ENCODE measurements at places on chromosomes 3 and 15.

DNA sequence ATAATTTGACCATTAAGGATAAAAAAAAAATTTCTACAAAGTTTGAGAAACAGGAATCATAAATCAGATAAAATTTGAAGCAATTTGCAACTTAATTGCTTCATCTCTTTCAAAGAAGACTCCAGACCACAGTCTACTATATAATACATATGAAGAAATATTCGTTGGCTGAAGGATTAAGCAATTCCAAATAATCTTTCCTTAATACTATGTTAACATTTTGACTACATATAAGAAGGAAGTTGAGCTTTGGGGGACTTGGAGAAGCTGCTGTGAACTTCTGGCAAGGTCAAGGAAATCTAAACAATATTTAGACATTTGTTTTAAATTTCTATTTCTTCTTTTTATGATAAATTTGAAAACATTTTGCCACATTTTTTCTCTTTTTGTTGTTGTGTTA lies 13.5 kb upstream of the GABRR3 start:
- DNase-seq, result no peak

GRCh38 chr15:27514526-27514925 lies 543.5 kb downstream of the GABRG3 start:
- DNase-seq, result no peak

DNA sequence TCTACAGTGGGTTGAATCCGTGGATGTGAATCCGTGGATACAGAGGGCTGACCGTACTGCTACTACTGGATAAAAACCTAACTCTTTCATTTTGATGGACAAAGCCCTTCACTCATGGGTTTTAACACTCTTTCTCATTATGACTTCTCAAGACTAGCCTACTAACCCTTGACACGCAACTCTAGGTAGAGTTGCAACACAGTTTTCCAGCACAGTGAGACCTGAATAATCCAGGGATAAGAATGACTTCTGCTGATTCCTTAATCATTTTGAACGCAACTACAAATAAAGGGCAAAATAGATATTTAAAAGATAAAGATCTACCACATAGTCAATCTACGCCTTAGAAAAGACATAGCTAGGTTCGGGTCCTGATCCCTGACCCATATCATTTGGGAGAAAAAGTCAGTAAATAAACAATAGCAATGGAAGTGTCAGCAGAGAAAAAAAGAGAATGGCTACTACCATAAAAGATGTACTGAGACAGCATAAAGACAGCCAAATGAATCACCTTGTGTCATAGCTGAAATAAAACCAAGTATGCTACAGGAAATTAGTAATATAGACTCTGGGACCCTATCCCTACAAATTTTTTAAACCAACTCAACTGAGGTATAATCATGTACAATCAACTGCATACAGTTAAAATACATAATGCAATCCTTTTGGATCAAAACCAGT lies 87.6 kb downstream of the DPH6 start:
- DNase-seq, result no peak

GRCh38 chr3:39000008-39000450 lies 51.7 kb downstream of the SCN11A start:
- DNase-seq, result no peak

- DNase-seq, result no peak
Observed at GRCh38 chr15:29442532-29442931, 172.9 kb upstream of the NSMCE3 start.

DNA sequence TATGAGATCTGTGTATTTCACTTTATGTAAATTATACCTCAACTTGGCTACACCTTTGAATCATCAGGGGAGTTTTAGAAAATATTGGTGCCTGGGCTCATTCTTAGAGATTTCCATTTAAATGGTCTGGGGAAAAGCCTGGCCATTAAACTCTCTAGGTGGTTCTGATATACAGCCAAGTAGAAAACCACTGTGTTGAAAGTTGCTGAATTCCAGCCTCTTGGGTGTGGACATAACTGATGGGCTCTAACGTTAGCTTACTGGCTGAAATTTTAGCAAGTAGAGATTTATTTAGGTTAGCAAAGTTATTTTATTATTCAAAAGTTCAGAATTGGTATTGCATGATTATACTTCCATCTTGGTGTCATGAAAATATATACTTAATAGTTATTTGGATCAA lies 84.1 kb downstream of the ATG7 start:
- DNase-seq, result no peak

- no peak for DNase-seq
Observed at GRCh38 chr3:38580450-38581382, 68.8 kb downstream of the SCN5A start.

- DNase-seq, result no peak
Observed at GRCh38 chr3:85740561-85740960, 781.8 kb downstream of the CADM2 start.

DNA sequence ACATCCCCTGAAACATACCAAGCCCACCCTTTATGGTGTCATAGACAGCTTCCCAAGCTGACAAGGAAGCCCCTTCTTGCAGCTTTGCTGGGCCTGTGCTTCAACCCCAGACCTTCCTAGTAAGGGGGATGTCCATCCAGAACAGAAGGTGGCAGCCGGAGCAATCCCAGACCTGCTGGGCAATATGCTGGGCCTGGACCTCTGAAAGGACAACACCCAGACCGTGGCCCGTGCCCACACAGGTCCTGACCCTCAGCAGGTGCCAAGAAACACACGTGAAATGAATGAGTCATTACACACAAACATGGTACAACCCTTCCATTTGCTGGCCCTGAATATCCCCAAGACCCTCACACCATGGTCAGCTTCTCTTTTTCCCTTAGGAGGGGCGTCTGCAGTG lies 19.8 kb upstream of the VILL start:
- no peak for DNase-seq

DNA sequence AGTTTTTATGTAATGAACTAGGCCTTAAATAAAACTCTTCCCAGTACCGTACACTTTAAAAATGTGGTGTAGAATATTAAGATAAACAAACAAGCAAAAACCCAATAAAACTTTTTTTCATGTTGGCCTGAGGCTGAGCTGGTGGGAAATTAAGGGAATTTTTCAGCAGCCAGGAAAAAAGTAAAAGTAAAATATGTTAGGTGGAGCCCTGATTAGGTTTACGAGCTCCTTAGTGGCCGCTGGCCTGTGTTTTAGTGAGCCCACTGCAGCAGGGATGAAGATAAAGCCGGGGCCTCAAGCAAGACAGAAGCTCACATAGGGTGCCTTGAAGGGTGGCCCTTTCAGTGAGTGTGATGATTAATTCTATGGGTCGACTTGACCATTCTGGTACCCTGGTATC lies 16.1 kb upstream of the ARL14 start:
- DNase-seq, result no peak

DNA sequence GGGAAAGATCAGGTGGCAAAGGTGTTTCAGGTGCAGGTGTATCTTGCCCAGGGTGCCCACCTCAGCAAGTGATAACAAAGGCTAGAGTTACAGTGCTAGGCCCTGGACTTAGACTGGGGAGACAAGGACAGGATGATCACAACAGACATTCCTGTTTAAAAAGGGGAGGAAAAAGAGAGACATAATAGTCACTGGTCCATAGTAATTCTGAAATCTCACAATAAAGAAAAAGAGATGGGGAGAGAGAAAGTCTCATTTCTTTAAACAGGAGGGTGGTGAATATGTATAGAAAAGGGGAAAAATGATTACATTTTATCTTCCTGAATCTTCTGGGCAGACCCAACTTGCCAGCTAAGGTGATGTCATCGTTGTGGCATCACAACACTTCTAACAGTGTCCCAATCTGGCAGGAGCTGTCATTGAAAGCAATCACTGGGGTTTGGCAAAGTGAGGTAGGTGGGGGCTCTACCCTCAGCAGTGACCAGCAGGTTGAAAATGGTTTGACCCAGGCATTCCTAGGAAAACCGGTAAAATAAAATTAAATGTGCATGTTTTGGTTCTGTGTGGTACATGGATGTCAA lies 99.5 kb downstream of the ZNF621 start:
- no peak for DNase-seq

DNA sequence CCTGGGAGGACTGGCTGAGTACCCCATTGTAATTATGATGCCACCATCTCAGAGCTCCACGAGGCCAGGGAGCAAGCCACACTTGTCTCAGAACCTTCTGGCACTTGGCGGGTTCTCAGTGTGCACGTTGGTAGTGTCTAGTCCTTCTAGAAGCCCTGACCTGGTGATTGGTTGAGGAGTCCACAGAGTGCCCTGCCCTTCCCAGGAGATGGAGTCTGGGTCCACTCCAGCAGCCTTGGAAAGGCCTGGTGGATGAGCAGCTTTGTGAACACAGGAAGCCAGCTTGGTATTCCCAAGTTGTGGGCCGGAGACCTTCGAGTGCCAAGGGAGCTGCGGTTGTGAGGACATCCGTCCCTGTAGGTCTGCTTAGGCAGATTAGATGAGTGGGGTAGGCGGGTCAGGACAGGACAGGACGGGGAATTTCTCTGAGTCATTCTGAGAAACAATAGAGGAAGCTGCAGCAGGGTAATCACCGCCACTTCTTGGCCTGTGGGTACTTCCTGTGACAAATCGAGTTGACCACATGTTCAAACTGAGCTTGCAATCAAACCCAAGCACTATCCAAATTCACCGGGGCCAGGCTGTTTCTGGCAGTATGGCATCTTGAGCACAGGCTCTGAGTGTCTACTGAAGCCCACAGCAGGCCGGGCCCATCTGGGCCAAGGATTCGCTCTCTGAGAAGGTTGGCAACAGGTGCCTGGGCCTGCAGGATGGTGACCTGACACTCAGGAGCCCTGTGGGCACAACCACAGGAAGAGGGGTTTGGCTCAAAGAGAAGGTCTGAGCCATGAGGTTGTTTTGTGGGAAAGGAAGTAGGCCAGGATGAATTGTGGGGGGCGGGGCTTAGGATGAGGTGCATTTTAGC lies 71.5 kb upstream of the PLXNA1 start:
- DNase-seq, result no peak

DNA sequence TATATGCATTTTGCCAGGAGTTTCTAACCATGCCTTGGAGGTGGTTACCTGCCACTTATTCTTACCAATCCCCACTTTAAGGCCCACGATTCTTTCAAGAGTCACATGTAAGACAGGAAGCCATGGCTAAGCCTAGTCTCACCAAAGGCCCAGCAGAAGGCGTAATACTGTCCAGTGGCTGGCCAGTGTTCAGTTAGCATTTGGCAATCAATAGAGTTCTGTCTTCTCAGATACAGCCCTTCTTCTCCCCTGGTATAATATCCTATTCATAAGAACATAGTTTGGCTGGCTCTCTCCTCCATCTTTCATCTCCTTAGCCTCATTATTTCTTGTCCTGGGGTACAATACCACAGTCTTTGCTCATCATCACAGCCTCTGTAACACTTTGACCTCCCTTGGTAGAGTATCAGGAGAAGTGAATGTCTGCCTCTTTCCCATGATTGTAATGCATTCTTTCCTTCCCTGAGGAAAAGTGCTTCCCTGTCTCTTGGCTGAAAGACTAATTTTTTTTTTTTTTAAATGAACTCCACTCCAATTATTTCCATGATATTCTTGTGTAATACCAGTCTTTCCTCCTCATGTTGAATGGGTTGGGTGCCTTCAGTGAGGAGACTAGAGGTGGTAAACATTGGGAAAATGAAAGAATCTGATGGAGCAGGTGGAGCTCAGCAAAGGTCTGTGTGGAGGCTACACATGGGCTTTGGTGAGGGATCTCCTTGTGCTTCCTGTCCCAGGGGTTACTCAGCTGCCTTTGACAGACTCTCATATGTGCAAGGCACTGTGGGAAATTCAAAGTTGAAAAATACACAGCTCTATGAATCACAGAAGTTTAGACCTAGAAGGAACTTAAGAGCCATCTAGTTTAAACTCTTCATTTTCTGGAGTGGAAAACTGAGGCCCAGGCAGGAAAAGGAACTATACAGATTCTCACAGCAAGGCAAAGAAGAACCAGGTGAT lies 218.2 kb downstream of the P3H2 start:
- DNase-seq, result no peak

- no peak for DNase-seq
Observed at GRCh38 chr3:3902161-3902560, 102.9 kb downstream of the LRRN1 start.

DNA sequence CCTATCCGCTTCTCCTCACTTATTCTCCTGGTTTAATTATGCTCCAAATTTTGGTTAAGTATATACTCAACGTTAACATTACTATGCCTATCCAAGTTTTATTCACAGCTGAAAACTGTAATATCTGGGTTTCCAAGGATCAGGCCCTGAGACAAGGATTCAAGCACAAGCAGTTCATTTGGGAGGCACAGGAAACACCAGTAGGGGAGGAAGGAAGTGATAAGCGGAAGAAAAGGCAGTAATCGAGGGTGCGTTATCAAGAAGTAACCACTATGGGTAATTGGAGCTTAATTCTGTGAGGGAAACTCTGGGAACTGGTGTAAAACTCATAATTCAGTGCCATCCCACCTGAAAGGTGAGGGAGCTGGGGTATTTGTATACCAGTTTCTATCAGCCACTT lies 120.3 kb downstream of the KCNAB1 start:
- no peak for DNase-seq

DNA sequence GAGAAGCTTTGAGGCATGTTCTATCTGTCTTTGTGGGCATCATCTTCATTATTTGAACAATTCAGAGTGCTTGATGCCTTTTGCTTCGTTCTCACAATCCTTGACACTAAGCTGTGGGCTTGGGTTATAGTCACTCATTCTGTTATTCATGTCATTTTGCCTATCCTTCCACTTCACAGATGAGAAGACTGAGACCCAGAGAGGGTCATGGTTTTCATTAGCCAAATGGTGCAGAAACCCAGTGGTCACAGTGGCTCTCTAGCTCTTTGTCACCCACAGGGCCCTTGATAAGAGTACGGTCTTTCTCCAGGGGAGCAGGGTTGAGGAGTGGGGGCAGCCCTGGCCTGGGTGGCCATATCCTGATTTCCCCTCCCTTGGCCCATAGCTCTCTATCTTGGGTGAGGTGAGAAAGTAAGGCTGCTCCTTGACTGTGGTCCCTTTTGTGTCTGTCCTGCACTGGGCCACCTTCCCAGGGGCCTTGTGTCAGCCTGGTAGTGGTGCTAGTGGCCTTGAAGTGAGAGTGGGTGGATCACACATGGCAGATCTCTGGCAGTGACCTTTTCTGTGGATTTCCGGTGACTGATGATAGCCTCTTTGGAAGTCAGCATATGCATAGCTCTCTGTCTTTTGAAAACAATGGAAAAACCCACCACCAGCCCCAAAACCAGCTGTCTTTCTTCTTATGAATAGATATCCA lies 130.1 kb downstream of the IGF1R start:
- no peak for DNase-seq

DNA sequence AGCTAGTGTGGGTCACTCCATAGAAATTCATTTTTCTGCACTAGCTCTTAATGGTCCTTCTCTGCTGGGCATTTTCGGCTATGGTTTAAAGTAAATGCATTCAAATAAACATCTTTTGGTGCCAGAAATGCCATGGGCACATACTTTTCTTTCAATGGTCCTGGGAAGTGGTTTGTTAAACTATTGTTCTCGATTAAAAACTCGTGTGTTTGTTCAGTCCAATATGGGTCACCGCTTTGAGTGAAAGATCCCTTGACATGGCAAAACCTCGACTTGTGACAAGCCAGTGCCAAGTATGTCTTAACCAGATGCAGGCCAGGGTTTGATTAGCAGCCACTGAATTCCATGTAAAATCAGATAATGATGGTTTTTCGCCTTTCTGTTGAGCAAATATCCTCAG lies 331.9 kb upstream of the WNT5A start:
- no peak for DNase-seq

- DNase-seq, result no peak
Observed at GRCh38 chr15:61137105-61137792, 91.9 kb downstream of the RORA start.
